Right ventricle myocardium superior (tissue), 1 donor: ENCODE measurements at places on chromosomes 6 and 20. TPM values are rescaled to one million over a fixed set of nuclear protein-coding genes. Genes with fewer than 3 reads are reported as not detected.

- DNase-seq: no peak
Observed at GRCh38 chr6:53436526-53437303, 88.0 kb upstream of the ELOVL5 start.

- no peak for DNase-seq
Observed at GRCh38 chr6:52929321-52930164, 20.0 kb upstream of the GSTA3 start.

- DNase-seq: no peak
Observed at GRCh38 chr20:47917549-47918070, 132.3 kb upstream of the SULF2 start.

The CGA gene
- not detected for total RNA-seq
